NB4 (cell line): ENCODE measurements at places on chromosomes 2 and 18.

DNA sequence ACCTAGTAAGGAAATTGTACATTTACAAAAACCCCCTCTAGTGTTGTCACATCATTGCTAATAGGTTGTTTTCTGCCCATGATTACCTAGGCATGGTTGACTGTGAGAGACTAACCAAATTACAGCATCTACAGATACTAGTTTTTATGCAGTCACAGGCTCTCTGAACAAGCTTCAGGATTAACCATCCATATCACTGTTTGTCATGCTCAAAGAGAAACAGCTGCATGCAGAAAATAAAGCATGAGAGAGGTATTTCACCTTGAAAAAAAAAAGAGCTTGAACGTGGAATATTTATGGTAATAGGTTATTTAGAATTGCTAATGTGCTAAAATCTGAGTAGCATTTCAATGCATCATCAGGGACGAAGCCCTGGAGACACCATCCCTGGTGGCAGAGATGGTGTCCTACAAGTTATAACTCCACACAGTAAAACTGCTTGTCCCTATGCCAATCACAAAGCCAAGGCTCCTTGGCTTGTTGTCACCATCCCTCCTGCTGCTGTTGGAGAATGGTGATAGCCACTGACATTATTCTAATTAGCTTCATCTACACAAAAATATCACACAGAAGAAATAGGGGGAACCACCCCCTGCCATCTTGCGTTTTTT, 5.4 kb downstream of the NEB start:
- no peak for DNase-seq

GRCh38 chr2:234881413-234882241, 70.2 kb upstream of the SH3BP4 start:
- peak; percentile 73 for DNase-seq

GRCh38 chr2:176892676-176893226, 319.8 kb upstream of the HNRNPA3 start:
- DNase-seq, result no peak

DNA sequence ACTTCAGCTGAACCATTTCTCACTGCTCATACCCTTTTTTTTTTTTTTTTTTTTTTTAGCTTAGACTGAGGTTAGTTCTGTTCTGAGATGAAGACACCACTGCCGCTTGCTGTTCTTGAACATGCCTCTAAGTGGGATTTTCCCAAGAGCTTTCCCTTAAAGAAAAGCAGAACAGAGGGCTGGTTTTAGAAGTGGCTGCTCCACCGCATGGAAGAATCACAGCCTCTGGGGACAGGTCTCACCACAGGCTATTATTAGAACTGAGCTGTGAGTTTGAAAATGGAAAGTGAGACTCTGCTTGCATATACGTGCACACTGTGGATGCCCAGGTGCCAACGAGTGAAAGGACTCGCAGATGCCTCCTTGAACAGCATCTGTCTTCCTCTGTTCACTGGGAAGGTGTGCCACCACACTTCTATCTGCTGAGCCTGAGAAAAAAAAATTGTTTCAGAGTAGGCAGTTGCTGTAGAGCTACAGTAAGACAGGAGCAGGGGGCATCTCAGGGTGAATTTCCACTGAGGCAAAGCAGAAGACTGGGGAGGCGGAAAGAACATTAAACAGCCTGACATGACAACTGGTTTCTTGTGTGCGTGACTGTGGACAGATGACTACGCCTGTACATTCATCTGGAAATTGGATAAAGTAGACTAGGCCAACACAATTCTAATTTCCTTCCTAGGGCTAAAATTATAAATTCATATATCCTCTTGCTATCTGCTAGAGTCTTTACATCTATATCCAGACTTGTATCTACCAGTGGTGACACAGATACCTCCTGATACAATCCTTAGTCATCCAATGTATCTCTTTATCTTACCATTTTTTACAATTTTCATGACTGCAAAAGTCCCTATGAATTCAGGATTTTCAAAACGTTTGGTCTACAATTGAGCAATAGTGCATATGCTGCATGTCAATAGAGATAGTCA, 1045.7 kb upstream of the CELF4 start:
- peak; percentile 1 for DNase-seq

- DNase-seq, result no peak
Observed at GRCh38 chr2:235640926-235641723, 147.3 kb downstream of the AGAP1 start.

DNA sequence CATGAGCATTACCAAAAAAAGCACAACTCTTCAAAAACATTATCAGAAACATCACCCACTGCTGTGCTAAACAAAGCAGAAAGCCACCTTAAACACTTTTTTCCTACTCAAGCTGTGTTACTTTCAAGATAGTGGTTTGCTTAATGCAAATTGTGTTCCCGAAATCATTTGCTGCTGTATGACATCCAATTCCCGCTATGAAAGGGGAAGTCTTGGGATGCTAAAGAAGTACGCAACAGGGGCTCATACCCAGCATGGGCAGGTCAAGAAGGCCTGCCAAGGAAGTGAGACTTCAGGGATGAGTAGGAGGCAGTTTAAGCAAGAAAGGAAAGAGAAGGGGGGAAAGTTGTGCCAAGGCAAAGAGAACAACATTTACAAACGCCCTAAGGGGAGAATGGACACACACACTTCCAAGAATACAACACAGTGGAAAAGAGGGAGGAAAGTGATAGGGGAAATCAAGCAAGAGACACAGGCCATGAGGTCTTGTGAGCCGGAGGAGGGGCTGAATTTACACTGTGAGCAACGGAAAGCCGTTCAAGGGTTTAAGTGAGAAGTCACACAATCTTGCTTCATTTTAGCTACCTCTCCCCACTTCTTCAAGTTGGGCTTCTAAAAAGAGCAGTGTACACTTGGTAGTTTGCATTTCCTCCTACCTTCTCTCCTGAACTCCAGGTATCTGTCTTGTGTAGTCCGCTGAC, 4.0 kb downstream of the PTPN2 start:
- peak; percentile 56 for DNase-seq

DNA sequence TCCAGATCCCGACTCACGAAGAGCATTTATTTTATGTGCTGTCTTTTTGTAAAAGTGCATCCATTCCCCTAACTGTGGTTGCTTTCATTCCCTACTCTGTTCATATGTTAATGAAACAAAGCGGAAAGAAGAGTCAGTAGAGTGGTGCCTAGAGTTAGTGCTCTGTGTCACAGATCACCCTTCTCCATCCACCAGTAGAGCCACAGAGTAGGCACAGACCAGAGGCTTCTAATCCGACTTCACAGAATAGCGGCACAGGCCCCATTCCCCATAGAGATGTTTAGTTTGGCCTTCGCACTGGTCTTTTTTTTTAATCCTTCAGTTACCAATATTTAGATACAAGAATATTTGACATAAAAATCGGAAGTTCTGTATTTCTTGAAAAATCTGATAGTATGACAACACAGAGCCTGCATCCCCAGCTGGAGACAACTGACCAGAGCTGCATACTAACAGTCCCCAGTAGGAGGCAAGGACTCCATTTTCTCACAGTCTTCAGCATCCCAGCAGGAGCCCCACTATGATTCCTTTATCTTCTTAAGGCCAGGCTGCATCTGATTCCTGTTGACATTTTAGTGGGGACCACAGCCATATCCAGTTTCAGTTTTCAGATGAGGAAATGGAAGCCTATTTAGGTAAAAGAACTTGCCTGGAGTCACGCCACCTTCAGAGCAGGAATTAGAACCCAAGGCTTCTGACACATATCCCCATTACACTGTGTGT, 7.0 kb downstream of the G6PC2 start:
- DNase-seq, result no peak

- DNase-seq, result no peak
Observed at GRCh38 chr2:165390875-165391274, 78.6 kb upstream of the CSRNP3 start.

- no peak for DNase-seq
Observed at GRCh38 chr2:167826906-167827305, 420.5 kb downstream of the STK39 start.

GRCh38 chr18:76687304-76687962, 134.9 kb upstream of the ZNF236 start:
- no peak for DNase-seq

DNA sequence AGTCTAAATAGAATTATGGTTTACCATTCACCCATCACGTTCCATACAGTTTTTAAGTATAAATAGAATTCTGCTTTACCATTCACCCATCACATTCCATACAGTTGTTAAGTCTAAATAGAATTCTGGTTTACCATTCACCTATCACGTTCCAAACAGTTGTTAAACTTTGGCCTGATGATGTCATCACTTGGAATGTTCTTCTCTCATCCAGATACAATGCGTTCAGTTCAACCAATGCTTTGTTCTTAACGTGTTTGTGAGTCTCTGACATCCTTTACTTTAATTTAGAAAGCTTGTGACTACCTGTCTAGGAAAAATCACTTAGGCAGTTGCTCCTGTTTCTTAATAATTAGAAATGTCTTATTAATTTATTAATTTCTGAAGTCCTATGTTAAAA, 236.3 kb upstream of the RASGRP3 start:
- no peak for DNase-seq

DNA sequence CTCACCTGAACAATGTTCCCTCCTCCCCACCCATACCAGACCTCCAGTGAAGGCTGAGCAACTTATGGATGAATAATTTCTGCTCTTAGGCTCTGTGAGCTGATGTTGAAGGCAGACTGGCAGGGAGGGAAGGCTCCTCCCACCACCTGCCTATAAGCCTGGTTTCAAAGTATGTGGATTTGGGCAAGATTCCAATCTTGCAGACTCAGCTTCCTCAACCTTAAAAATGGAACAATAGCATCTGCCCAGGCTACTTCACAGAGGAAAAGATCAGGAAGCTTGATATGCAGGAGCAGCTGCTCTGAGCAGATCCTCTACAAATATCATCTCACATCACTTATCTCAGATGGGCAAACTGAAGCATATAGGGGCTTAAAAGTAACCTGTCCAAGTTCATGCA, 112.2 kb downstream of the ZFP36L2 start:
- no peak for DNase-seq

GRCh38 chr2:85170938-85171475, 37.8 kb downstream of the TCF7L1 start:
- no peak for DNase-seq

DNA sequence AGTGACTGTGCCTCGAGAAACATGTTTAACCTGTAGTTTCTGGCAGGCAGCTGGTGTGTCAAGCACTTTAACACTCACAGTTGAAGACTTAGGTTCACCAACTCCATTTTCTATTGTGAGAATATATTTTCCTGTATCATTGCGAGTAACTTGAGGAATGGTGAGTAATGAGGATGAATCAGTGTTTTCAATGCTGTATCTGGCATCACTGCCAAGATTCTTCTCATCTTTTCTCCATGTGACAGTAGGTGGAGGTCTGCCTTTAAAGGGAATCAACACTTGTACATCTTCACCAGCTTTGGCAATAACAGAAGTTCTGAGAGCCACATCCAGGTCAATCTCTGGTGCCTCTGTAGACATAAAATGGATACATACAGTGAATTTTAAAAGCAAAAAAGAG, 72.8 kb downstream of the PLEKHA3 start:
- DNase-seq, result no peak

DNA sequence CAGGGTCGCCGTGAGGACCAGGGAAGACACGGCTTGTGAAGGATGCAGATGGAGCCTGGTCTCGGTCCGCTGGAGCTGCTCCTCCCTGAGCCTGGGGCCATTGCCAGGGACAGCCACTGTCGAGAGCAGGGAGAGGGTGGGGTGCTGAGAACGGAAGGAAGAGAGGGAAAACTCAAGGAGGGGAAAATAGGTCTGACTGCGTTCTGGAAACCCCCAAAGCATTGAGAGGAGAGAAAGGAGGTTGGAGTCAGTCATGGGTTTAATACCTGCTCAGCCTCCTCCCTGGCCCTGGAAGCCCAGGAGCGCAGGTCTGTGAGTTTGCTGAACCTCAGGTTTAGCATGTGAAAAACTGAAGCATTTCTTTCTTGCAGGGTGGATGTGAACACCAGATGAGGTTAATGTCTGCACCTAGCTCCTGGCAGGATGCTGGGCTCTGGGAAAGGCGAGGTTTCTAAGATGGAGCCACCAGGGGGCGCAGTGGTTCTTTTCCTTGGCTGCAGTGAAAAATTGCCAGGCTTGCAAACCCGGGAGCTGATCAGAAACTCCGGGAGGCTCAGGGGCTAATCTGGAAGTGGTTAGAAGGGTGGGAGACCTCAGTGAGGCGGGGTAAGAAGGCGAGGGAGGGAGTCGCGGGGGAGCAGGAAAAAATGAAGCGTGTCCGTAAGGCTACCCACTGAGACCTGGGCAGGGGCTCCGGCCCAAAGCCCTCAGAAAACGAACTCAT, 33.6 kb upstream of the RNF149 start:
- DNase-seq, result peak; percentile 81

DNA sequence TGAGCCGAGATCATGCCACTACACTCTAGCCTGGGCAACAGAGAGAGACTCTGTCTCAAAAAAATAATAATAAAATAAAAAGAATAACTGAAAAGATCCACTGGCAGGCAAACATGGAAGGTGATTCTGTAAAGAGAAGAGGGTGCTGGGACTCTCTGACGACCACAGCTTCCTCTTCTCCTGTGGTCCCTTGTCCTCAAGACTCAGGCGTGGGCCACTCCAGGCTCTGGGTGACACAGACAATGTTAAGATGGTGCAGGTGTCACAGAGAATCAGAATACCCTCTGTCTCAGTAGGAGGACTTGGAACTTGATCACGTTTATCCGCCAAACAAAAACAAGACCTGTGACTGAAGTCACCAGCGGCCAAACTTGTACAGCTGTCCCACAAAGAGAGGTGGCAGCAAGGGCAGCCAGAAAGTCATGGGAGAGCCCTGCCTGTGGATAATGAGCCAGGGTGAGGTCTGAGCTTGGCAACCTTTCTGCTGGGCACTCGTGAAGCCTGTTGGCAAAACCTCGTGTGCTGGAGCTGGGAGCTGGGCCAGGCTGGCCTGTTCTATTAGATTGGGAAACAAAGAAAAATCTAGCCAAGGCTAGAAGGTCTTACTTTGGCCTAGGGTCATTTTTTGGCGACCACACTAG, 76.4 kb upstream of the ITGA6 start:
- peak; percentile 40 for DNase-seq

GRCh38 chr2:113224647-113225236, 51.0 kb downstream of the PSD4 start:
- DNase-seq, result no peak

DNA sequence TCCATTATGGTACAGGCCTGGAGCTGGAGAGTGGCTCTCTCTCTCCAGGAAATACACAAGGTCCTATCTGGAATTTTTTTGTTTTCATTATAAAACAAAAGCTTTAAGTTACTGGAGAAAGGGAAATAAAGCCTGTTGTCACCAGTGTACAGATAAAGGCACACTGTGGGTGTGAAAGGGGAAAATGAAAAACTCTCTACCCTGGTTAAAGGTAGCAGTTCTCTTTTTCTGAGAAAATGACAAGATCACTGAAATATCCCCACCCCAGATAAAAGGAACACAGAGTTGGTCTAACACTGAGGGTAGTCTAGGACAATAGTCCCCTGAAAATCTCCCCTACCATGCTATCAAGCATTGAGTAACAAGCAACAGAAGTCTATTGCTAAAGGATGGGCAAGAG, 438.7 kb downstream of the MBD2 start:
- DNase-seq, result no peak

- no peak for DNase-seq
Observed at GRCh38 chr2:118738524-118739308, 108.7 kb downstream of the EN1 start.

- no peak for DNase-seq
Observed at GRCh38 chr2:169329688-169330554, 32.4 kb downstream of the LRP2 start.
